Renal cortex interstitium (tissue), 15 donors: ENCODE measurements at places on chromosomes 7 and 10.

GRCh38 chr7:2527505-2528467, 8.2 kb downstream of the LFNG start:
- DNase-seq: no peak

DNA sequence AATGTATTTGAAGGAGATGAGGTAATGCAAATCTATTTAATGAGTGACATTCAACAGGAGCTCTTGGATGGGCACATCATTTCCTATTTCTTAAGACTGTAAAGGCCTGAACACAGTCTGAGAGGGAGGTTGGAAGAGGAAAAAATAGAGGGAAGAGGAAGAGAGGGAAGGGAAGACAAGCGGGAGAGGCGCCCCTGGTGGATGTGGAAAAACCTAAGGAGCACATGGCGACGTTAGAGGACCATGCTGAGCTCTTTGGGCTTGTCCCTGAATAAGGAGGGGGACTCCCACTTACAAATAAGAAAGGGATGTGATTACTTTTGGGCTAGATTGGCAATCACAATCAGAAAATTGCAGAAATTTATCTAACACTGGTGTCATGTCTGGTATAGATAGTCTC, 19.6 kb downstream of the SUN3 start:
- DNase-seq: no peak

DNA sequence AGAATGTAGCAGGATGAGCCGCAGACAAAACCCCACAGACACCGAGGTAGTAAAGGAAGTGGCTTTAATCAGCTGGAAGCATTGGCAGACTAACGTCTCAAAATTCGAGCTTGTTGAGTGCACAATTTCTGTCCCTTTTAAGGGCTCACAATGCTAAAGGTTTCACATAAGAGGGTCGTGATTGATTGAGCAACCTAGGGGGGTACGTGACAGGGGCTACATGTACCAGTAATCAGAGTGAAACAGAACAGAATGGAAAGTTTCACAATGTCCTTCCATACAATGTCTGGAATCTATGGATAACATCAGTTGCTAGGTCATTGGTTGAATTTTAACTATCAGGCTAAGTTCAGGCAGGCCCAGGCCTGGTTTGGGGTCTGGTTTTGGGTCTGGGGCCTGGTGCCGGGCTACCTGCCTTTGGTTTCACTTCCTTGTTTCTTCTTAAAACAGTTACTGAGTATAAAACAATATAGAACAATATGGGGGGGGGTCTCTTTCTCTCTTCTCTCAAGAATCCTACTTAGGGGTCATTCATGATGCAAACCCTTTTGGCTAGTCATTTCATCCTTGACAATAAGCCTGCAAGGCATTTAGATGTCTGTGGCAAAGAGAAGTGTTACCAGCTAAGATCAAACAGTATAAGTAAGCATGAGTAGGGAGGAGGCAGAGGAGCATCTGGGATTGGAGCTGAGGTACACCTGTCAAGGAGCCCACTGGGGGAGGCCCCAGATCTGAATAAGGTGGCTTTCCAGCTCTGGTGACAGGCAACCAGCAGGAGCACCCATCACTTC, 364.1 kb downstream of the TNS3 start:
- DNase-seq: no peak

DNA sequence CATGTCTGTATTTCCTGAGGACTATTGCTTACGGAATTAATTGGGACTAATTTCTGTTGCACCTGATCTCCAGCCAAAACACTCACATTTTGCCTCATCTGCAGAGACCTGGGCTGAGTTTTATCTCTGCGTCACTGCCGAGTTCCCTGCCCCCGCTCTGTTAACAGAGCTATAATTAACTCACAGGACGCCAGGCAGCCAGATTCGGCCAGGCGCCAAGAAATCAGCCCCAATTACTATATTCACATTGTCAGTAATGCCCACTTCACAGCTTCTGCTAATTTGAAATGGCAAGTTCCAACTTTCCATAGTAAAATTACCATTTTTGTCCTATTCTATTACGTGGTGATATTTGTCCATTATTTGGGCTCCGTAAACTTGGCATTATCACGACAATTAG, 130.5 kb downstream of the CUX1 start:
- DNase-seq: no peak

- no peak for DNase-seq
These were observed 178.2 kb downstream of the ARL4A start for GRCh38 chr7:12865593-12865992.

GRCh38 chr7:1669954-1670893, at the start of gene ELFN1:
TSS of gene ELFN1 (plus strand) at chr7:1670277. CDS start at chr7:1744597, 74,320 bp downstream.
- peak; percentile 81 for DNase-seq

- DNase-seq: no peak
These were observed 28.9 kb upstream of the SAMD9L start for GRCh38 chr7:93176992-93177580.
